ENCODE measurements at places on chromosomes 2 and 18.
A peak's percentile ranks its signal among the peaks of the same experiment; 100 is the strongest.

GRCh38 chr18:74249181-74249968 lies 42.4 kb downstream of the CYB5A start:
- peak; percentile 54 for DNase-seq

DNA sequence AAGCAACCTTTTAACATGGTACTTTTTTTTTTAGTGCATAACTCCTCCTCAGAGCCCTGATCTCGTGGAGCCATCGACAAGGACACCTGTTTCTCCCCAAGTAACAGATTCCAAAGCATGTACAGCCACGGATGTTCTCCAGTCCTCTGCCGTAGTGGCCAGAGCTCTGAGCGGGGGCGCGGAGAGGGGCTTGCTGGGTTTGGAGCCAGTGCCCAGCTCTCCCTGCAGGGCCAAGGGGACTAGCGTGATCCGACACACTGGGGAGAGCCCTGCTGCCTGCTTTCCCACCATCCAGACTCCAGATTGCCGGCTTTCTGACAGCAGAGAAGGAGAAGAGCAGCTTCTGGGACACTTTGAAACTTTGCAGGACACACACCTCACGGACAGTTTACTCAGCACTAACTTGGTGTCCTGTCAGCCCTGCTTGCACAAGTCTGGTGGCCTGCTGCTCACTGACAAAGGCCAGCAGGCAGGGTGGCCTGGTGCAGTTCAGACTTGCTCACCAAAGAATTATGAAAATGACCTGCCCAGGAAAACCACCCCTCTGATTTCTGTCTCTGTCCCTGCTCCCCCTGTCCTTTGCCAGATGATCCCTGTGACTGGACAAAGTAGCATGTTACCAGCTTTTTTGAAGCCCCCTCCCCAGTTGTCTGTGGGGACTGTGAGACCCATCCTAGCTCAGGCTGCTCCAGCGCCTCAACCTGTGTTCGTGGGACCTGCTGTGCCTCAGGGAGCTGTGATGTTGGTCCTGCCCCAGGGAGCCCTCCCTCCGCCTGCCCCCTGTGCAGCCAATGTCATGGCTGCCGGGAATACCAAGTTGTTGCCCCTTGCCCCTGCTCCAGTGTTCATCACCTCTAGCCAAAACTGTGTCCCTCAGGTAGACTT lies 4.5 kb downstream of the KLF11 start:
- DNase-seq = no peak

GRCh38 chr18:67549946-67550345 lies 33.4 kb upstream of the DSEL start:
- DNase-seq = no peak

DNA sequence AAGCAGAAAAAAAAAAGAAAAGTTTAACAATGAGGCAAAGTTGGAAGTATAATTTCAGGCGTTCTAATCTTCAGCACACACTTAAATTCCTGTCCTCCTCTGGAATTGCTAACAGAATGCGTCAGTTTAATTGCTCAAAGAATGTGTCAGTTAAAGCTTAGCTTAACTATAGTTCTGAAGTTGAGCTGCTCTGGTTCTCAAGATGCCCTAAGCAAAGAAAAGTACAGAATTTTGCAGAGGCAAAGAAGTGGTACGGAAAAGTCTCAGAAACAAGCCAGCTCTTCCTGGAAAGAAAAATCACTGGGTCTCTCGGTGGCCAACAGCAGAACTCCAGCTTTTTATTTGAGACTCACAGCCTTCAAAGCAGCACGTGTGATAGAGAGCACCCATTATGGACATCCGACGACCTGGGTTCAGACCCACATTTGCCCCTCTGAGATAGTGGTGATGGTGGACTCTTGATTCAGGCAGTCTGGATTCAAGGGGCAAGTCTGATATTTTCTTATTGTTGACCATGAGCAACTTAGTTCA lies 22.2 kb upstream of the MYO3B start:
- DNase-seq = no peak

GRCh38 chr2:85769236-85769982 lies 15.6 kb downstream of the ATOH8 start:
- no peak for DNase-seq

GRCh38 chr2:112772322-112772721 lies 7.9 kb upstream of the CKAP2L start:
- DNase-seq = no peak

DNA sequence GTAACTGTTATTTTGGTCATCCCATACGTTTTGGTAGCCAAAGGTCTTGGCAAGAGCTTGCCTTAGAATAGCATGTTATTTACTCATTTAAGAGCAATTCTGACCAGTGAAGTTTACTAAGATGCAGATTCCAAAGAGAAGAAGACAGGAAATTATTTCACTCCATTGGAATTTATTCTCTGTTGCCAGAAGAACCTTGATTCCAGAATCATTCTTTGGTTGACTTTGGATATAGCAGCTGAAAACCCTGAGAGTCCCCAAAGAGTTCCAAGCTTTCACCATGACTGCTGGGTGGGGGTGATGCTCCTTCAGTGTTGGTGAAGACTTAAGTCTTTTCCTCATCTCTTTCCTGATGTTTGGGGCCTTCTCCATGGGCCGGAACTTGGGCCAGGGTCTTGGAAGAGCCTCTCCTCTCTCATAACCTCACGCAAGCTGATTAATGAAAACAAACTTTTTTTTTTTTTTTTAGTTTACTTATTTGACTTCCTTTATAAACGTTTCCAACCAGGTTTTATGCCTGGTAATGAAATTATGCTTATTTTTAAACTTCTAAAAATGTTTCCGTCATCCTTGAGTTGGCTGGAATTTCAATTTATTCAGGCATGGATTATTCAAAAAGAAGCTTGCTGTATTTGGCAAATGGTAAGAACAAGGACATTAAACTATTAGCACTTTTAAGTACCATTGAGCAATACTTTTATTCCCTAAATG lies 192.0 kb downstream of the MTX2 start:
- DNase-seq = no peak

GRCh38 chr2:157312866-157313486 lies 12.6 kb downstream of the ERMN start:
- no peak for DNase-seq

- no peak for DNase-seq
Measured at GRCh38 chr2:95298486-95299111, 1.5 kb downstream of the KCNIP3 start.

DNA sequence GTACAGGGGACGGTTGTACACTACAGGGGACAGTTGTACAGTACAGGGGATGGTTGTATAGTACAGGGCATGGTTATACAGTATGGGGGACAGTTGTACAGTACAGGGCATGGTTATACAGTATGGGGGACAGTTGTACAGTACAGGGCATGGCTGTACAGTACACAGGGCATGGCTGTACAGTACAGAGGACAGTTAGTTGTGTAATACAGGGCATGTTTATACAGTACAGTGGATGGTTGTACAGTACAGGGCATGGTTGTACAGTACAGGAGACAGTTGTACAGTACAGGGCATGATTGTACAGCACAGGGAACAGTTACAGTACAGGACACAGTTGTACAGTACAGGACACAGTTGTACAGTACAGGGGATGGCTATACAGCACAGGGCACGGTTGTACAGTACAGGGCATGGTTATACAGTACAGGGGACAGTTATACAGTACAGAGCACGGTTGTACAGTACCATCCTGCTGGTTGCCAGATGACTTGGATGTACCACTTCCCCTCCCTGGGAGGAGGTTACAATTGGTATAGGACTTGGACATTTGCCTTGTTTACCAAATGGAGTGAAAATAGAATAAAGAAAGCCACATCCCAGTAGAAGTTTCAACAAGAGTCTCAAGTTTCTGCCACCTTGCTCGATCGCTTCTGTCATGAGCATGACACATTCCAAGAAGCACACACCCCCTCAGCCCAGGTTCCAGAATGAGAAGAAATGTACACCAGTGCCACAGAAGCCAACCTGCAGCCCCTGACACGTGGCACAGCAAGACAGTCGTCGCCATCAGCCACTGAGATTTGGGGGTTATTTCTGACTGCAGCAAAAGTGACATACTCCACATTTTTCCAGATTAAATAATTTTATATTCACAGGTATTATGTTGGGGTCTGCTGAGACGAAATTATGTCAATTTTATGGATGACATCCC lies 16.0 kb downstream of the CYRIA start:
- no peak for DNase-seq

GRCh38 chr18:13387855-13388548 lies 169.4 kb downstream of the LDLRAD4 start:
- DNase-seq = peak; percentile 24

- DNase-seq = no peak
Measured at GRCh38 chr2:229875549-229875948, 46.3 kb downstream of the TRIP12 start.

GRCh38 chr2:178827739-178828485 lies 20.7 kb upstream of the TTN start:
- DNase-seq = no peak

GRCh38 chr18:79855147-79855933 lies 57.6 kb downstream of the KCNG2 start:
- no peak for DNase-seq

GRCh38 chr2:26946841-26947784 lies 23.3 kb upstream of the MAPRE3 start:
- no peak for DNase-seq

DNA sequence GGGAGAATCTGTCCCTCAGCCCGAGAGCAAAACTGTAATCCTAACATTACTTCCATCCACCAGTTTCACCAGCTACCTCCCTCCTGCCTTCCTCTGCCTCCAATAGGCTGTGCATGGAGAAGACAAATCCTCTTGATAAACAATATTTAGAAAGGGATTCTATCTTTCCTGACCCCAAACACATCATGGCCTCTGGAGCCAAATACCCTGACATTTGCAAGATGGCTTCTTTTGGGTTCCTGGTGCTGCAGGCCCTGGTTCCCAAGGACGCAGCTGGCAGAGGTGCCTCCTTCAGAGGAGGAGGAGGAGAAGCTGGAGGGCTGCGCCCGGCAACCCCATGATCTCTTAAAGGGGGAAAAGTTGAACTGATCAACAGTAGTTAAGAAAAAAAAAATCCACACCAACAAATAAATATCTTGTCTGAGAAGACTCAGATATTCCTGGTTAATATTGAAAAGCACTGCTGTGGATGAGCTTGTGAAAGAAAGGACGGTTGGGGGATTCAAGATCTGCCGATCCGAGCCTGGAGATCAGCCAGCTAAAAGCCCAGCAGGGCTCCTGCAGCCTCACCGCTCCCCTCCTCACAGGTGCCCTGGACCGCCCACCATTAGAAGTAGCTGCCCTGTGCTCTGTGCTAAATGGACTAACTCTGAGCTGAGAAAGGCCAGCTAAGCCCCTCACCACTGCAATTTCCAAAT lies 116.8 kb downstream of the MSH2 start:
- DNase-seq = no peak

DNA sequence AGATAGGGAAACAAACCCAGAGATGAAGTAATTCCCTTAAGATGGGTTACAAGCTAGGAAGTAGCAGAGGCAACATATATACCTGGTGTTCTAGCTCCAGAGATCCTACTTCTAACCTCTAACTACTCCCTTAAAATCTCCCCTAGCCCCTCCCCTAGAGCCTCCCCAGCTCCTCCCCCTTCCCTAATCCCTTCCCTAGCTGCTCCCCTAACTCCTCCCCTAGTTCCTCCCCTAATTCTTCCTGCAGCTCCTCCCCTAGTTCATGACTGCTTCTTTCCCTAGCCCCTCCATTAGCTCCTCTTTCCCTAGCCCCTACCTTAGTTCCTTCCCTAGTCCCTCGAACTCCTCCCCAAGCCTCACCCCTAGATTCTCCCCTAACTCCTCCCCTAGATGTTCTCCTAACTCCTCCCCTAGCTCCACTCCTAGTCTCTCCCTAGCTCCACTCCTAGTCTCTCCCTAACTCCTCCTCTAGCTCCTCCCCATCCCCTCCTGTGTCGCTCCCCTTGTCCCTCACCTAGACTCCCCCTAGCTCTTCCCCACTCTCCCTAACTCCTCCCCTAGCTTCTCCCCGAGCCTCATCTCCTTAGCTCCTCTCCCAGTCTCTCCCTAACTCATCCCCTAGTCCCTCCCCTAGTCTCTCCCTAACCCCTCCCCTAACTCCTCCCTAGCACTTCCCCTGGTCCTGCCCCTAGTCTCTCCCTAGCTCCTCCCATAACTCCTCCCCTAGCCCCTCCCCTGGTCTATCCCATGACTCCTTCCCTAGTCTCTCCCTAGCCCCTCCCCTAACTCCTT lies 108.9 kb downstream of the CD226 start:
- no peak for DNase-seq

- peak; percentile 12 for DNase-seq
Measured at GRCh38 chr2:196500686-196501431, 138.7 kb upstream of the CCDC150 start.

- no peak for DNase-seq
Measured at GRCh38 chr2:15986068-15986560, 45.8 kb downstream of the MYCN start.

- no peak for DNase-seq
Measured at GRCh38 chr2:138110453-138111083, 146.3 kb downstream of the HNMT start.

- no peak for DNase-seq
Measured at GRCh38 chr2:163175294-163175693, 336.7 kb upstream of the KCNH7 start.

GRCh38 chr2:238950551-238950950 lies 102.7 kb downstream of the TWIST2 start:
- no peak for DNase-seq

GRCh38 chr2:158668001-158668765 lies 126.9 kb upstream of the DAPL1 start:
- DNase-seq = no peak

DNA sequence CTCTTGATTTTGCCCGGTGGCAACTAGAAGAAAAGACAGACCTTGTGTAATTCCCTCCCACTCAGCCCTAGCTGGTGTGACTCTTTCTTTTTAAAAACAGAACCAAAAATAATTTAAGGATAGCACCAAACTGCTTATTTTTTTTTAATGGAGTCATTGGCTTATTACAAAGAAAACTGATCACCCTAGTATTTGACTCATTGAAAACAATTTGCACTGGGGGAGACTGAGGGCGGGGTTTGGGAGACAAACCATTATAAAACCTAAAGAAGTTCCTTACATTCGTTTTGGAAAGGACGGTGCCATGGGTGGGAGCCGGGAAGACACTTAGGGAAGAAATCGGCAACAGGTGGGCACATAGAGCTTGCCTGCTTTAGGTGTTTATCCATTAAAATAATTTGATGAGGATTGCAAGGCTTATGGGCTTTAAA lies 2.5 kb downstream of the PAX3 start:
- DNase-seq = no peak

GRCh38 chr2:176261136-176261535 lies 8.1 kb upstream of the MTX2 start:
- no peak for DNase-seq

- DNase-seq = no peak
Measured at GRCh38 chr18:2840521-2840920, 6.3 kb upstream of the EMILIN2 start.

- DNase-seq = no peak
Measured at GRCh38 chr2:189300916-189301315, 121.4 kb upstream of the COL5A2 start.
